Lower leg skin (tissue), 4 donors: ENCODE measurements at places on chromosomes 2 and 18. TPM values are rescaled to one million over a fixed set of nuclear protein-coding genes. Genes with fewer than 3 reads are reported as not detected.

The AGAP1 gene
- 13.7 TPM for total RNA-seq

The CHST9 gene
- 0.06 TPM for total RNA-seq

The CAMKMT gene
- total RNA-seq = 9.4 TPM

The SDC1 gene
- 729 TPM for total RNA-seq

The APLF gene
- 7.5 TPM for total RNA-seq

The ABCB11 gene
- 0.49 TPM for total RNA-seq

The COLEC12 gene
- 5.2 TPM for total RNA-seq

The TMEM247 gene
- total RNA-seq = not detected

The ATOH8 gene
- total RNA-seq = 27.3 TPM

The ASNSD1 gene
- total RNA-seq = 29.5 TPM

The LONRF2 gene
- total RNA-seq = 2.6 TPM

The CPLX4 gene
- total RNA-seq = not detected

The CHST10 gene
- 5.5 TPM for total RNA-seq

The EMILIN1 gene
- 17.9 TPM for total RNA-seq

The LIPT1 gene
- total RNA-seq = 6.3 TPM

The HRH4 gene
- total RNA-seq = 0.06 TPM

The ANKRD62 gene
- not detected for total RNA-seq

The APCDD1 gene
- total RNA-seq = 191 TPM

The MC5R gene
- total RNA-seq = not detected

The FNDC4 gene
- 2.6 TPM for total RNA-seq

The ST8SIA3 gene
- not detected for total RNA-seq

The POTEF gene
- total RNA-seq = not detected

The LGALSL gene
- 116 TPM for total RNA-seq

The PROC gene
- not detected for total RNA-seq

The MOGAT1 gene
- not detected for total RNA-seq

The SPATA3 gene
- not detected for total RNA-seq

The OR6B2 gene
- not detected for total RNA-seq

The DNAJC5G gene
- not detected for total RNA-seq

The IMMT gene
- 50.4 TPM for total RNA-seq

The BMP10 gene
- total RNA-seq = not detected

The NDC80 gene
- 2.4 TPM for total RNA-seq

The CABYR gene
- not detected for total RNA-seq

The SCN3A gene
- total RNA-seq = 0.17 TPM

The C18orf54 gene
- 0.89 TPM for total RNA-seq

The TLK1 gene
- 22.9 TPM for total RNA-seq

The PRKAG3 gene
- total RNA-seq = not detected

The ACADL gene
- 2.7 TPM for total RNA-seq

The FHOD3 gene
- 6.4 TPM for total RNA-seq

The KATNAL2 gene
- 4.0 TPM for total RNA-seq

The RNF144A gene
- total RNA-seq = 9.9 TPM

The CAPN14 gene
- 0.13 TPM for total RNA-seq

The MAP3K19 gene
- not detected for total RNA-seq
